ENCODE measurements at places on chromosomes 16 and 17.

GRCh38 chr17:33416131-33416530, 123.0 kb upstream of the ASIC2 start:
- no peak for DNase-seq

DNA sequence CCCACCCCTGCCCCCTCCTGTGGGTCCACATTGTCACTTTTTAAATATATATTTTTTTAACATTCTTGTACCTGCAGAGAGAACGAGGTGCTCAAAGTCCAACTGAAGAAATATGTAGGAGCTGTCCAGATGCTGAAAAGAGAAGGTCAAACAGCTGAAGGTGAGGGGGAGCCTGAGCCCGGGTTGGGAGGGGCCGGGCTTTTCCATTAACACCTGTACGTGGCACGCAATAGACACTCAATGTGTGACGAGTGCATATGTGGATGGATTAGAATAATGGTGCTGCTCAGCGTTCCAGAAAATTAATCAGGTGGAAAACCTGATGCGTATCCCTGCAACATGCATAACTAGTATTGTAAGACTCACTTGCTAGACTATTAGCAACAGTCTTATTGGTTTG, 223.0 kb downstream of the SNX29 start:
- no peak for DNase-seq

DNA sequence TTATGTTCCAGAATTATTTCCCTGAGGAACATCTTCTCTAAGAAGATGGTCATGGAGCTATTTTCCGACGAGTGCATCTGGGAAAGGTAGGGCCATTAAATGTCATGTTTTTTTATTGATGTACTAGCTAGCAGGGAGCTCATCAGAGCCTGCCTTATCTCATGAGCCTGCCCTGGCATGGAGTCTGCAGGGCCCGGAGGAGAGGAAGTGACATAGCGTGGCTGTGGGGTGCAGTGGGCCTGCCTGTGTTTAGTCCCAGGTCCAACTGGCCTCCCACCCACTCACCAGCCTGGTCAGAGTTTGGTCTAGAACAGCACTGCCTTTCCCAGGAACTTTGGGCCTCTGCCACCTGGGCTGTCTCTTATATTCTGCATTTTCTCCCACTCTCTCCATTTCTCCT, 389.8 kb downstream of the SNX29 start:
- DNase-seq = no peak

- no peak for DNase-seq
Observed at GRCh38 chr17:14775731-14776492, 475.0 kb downstream of the HS3ST3B1 start.

DNA sequence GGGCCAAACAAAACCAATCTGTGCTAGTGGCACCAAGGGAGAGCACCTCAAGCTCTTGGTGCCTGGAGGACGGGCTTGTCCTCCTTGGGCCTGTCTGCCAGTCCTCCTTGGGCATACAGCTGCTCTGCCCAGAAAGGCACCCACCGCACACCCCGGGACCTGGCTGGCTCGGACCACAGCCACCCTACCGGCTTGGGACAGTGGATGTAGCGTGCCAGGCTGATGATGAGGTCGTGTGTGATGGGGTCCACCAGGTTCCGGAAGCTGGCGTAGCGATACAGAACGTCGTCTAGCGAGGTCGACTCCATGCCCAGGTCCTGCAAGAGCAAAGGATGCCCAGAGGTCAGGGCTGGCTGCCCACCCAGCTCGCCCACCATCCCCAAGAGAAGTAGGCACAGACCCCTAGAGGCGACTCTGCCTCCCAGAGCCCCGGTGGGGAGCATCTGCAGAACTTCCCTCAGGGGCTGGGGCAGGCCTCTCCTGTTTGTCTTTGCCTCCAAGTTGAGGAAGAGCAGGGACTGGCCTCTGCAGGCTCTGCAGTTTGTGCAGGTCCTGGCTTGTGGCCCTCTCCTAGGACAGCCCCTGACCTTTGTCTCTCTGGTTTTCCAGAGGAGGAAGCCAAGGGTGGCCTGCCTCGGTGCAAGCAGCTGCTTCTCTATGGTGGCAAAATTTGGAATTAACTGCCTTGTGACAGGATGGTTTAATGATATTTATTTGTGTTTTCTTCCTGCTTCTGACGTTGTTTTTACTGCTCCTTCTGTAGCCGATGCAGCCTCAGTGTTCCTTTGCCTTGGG, 29.7 kb downstream of the LRRC75A start:
- DNase-seq = no peak

DNA sequence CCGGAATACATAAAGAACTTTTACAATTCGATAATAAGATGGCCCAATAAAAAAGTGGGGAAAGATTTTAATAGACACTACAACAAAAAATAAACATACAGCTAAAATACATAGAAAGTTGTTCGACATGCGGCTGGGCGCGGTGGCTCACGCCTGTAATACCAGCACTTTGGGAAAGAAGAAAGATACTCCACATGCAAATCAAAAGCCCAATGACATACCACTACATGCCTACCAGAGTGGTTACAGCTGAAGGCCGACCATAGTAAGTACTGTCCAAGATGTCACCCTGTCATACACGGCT, 9.3 kb downstream of the PRCD start:
- no peak for DNase-seq

GRCh38 chr16:2692948-2693651, 10.8 kb downstream of the KCTD5 start:
- DNase-seq = no peak

GRCh38 chr17:2259769-2260536, 43.6 kb downstream of the SMG6 start:
- no peak for DNase-seq

- peak; percentile 57 for DNase-seq
Observed at GRCh38 chr17:61002316-61002736, 324.7 kb downstream of the BCAS3 start.

- DNase-seq = no peak
Observed at GRCh38 chr16:22123759-22124490, 31.6 kb downstream of the VWA3A start.

GRCh38 chr16:12002447-12003006, 26.0 kb downstream of the SNX29 start:
- peak; percentile 29 for DNase-seq

DNA sequence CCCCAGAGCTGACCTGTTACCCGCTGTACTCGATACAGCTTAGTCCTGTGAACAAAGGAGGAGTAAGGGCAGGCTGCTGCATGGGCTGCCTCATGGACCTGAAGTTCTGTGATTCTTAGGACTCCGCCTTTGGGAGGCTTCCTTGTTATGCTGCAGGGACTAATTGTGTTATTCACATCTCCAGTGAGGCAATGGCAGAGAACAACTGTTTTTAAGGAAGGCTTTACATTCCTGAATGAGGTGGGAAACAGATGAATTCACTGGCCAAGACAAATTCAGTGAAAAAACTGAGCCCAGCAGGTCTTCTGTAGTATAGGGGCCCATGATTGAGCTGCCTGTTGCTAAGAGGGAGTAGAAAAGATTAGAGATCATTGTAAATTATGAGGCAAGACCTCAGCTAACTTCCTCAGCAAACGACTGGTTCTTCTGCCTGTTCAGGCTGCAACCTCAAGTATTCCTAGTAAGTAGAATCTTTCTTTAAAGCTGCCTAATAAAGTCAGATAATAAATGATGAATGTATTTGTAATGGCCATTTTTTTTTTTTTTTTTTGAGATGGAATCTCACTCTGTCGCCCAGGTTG, 26.3 kb downstream of the ADORA2B start:
- no peak for DNase-seq

GRCh38 chr16:86122681-86123342, 223.8 kb downstream of the IRF8 start:
- DNase-seq = no peak

- DNase-seq = no peak
Observed at GRCh38 chr17:44961921-44962350, 6.2 kb downstream of the C1QL1 start.

DNA sequence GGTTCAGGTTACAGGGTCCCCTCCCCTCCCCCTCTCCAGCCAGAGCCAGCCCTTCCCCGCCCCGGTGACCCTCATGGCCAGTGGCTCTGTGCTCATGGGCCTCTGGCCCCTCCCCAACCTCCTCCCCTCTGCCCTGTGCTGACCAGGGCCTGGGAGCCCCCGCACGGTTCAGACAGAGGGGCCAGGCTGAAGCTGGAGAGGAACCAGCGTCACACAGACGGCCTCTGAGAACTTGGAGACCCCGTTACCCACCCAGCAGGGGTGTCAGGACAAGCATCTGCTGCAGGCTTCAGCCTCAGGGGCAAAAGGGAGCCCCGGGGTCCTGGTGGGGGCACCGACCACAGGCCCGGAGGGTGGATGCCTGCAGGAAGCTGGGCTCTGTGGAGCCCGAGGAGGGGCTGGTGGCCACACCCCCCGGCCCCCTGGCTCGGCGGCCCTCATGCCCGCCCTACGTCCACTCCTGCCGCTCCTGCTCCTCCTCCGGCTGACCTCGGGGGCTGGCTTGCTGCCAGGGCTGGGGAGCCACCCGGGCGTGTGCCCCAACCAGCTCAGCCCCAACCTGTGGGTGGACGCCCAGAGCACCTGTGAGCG, at the start of gene WFIKKN1:
Gene WFIKKN1 (plus strand): TSS at position 171 of the 591 bp plus-strand sequence. CDS start 269 bp downstream, at position 440.
- DNase-seq = no peak

- peak; percentile 26 for DNase-seq
Observed at GRCh38 chr16:46690281-46691178, 1.1 kb downstream of the ORC6 start.

- DNase-seq = no peak
Observed at GRCh38 chr16:68826652-68827051, 16.7 kb upstream of the TANGO6 start.

DNA sequence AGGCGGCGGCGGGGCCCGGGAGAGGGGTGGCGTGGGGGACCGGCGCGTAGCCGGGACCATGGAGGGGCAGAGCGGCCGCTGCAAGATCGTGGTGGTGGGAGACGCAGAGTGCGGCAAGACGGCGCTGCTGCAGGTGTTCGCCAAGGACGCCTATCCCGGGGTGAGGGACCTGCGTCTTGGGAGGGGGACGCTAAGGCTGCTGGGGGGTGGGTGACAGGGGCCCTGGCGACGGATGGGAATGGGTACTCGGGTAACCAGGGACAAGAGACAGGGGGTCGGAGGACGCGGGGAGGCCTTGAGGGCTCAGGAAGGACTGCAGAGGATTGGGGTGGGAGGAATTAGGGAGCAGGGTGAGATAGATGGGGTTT, 243 bp downstream of the RND2 start:
- DNase-seq = no peak

GRCh38 chr16:78900044-78900811, 700.3 kb downstream of the MAF start:
- peak; percentile 19 for DNase-seq

DNA sequence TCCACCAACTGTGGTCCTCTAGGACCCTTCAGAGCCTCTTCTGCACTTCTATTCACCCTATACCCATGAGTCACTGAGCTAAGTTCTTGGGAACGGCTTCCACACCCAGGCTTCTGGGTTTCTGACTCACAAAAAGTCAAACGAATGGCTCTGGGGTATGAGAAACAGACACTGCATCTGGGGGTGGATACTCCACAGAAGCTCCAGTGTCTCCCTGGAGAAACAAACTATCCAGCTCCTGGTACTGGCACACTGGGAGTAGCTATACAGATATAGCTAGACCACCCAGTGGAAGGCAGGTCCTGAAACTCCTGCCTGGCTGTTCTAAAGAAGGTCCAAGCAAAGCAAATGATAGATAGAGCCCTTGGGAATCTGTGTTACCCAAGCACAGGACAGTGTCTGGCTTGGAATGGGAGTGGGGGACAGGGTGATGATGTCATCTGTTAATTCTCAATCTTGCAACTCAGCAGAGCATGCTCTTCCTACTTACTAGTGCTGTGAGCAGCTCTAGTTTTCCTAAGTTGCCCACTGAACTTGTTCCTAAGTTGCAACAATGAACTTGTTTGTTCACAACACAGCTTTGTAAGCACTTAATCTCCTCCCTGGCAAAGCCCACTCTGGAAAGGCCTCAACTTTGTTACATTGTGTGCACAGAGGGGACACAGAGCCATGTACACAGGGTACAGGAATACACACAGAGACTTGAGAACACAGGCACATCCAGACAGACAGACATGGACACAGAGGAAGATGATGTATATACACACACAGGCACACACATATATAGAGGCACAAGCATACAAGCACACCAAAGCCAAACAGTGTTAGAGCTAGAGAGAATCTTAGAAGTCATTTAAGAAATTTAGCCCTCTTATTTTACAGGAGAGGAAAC, 6.7 kb downstream of the MMP28 start:
- DNase-seq = no peak

- DNase-seq = no peak
Observed at GRCh38 chr17:71071041-71071440, 901.7 kb downstream of the KCNJ2 start.

- peak; percentile 53 for DNase-seq
Observed at GRCh38 chr16:57795431-57795878, 6.8 kb downstream of the KIFC3 start.

DNA sequence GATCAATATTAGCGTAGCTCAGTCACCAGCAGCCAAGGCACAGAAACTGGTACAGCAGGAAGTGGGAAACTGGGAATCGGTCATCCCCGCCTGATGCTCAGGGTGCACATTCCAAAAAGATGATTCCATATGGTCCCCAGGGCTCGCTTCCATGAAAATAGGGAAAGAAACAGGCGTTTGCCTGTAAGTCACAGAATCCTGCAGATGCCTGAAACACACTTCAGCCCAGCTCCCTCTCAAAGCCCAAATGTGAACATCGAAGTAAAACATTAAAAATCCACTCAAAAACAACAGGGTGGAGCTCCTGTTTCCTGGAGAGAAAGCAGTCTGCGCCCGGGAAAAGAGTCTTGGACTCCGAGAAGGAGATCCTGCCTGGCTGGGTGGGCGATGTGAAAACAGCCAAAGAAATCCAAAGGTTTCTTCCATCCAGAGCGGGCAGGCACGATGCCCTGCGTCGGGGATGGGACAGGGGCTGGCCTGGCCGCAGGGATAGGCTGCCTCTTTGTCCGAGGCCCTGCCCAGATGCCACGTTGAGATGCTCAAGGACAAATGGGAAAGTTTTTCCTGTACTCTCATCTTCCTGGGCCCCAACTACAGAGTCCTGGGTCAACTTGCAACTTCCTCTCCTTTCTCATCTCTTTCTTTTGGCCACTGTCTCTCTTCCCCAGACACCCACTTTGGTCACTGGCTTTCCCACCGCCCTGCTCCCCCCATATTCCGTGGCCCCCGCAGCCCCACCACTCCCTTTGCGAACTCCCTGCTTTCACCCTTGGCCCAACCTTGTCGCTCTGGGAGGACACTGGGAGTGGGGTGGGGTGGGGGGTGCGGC, 743 bp downstream of the WIPI1 start:
- peak; percentile 68 for DNase-seq

- no peak for DNase-seq
Observed at GRCh38 chr17:46031920-46032319, 32.9 kb downstream of the STH start.

DNA sequence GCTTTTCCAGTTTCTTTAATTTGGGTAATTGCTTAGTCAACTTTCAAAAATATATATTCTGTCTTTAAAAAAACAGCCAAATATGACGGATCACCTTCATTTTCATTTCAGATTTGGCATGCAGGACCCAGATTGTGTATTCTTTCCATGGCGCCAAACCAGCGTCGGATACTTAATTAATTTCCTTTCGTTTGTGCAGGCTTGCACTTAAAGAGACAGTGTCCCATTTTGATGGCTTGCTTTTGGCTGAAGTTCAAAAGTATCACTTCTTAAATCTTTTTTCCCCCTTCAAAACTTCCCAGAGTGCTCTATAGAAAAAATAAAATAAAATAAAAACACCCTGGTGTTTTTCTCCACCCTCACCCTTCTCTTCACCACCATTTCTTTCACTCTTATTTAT, 394.5 kb upstream of the SOX9 start:
- DNase-seq = no peak

- no peak for DNase-seq
Observed at GRCh38 chr16:50899951-50900350, 158.1 kb downstream of the CYLD start.
